ENCODE measurements at places on chromosomes 6 and 20.

GRCh38 chr6:157605484-157605883 is 217.6 kb upstream of the SNX9 start:
- DNase-seq, result no peak

- DNase-seq, result no peak
These were observed 12.7 kb upstream of the BTN3A2 start for GRCh38 chr6:26352315-26352714.

GRCh38 chr20:16975682-16976081 is 227.5 kb downstream of the OTOR start:
- no peak for DNase-seq

- no peak for DNase-seq
These were observed 211.0 kb downstream of the TSHZ2 start for GRCh38 chr20:53183181-53183580.

DNA sequence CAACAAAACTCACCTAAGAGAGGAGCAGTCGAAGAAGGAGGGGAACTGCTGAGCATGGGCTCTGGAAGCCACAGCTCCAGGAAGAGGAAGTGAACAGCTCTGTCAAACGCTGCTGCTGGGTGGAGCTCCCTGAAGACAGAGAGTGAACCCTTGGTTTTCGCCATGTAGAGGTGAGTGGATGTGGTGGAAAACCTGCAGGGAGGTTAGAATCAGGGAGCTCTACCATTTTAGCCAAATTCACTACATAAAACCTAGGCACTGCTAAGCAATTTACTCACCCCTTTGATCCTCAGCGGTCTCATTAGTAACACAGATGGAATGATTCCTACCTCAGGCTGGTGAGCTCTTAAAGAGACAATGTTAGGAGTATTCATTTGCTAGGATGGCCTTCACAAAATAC is 19.4 kb upstream of the TFAP2A start:
- no peak for DNase-seq

DNA sequence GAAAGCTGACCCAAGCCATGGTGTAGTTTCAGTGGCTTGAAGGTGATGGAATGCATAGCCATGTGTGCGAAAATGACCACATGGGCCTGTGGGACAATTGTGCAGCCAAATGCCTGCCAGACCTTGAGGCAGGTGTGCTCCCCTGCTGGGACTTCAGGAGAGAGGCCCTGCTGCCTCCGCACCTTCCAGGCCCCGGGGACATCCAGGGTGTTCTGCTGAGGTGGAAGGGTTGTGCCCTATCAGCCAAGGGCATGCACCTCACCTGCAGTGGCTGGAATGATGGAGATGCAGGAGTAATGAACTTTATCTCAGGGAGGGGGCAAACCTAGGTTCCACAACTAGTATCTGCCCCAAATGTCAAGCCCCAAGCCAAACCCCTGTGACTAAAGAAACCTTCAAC is 44.0 kb downstream of the PRND start:
- DNase-seq, result no peak

- peak; percentile 65 for DNase-seq
These were observed 5.3 kb upstream of the PM20D2 start for GRCh38 chr6:89140347-89141156.

DNA sequence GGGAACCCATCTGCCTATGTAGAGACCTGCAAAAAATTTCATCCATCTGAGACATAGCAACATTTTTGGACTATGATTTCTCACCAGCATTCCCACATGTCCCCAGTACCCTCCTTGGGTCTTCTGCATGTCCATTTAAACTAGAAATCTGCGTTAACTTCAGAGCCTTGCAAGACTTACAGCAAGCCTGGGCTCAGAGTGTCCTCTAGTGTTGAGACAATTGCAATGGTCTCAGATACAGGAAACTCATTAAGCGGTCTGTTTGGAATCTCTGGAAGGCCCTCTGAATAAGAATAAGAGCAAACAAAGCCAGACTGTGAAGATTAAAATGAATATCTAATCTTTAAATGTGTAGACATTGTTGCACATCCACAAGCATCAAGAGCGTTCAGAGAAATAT is 20.5 kb upstream of the PI3 start:
- DNase-seq, result no peak

DNA sequence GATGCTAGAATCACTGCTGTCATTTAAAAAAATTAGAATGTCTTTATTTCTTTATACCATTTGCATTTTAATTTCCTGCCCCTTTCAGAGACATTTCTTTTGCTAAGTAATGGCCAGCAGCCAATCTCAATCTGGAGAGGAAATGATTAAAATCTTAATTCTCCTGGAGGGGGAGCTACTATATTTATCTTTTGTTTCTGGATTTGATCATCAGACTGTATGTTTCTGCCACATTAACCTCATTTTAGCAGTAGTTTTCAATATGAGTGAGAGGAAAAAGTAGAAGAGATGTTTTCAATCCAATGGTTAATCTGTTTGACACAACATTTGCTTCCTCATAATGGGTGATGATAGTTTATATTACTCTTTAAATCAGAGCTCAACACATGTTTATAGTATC is 138.0 kb downstream of the FUT9 start:
- DNase-seq, result no peak

DNA sequence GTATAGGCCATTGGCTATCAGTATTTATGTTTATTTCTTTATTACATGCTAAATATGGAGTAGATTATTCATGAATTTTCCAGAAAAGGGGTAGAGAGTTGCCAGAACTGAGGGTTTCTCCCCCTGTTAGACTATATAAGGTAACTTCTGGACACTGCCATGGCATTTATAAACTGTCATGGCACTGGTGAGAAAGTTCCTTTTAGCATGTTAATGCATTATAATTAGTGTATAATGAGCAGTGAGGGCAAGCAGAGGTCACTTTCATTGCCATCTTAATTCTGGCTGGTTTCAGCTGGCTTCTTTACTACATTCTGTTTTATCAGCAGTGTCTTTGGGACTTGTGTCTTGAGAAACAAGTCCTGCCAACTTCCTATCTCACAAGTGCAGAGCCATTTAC is 220.0 kb upstream of the CNR1 start:
- no peak for DNase-seq

DNA sequence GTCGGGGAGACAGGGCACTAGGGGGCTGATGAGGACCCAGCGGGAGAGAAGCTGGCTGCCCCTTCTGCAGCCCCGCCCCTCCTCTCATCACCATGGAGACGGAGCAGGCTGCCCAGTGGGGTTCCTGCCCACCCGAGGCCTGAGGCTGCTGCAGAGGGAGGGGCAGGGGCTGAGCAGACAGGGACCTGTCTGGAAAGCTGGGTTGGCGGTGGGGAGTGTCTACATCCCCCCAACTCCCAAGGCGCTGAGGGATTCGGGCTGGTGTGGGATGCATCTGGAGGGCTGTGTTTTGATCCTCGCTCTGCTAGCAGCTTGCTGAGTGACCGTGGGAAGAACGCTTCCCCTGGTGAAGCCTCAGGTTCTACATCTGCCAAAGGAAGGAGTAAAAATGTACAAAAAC is 1.2 kb upstream of the BPI start:
- no peak for DNase-seq

GRCh38 chr20:24574797-24575196 is 105.4 kb downstream of the SYNDIG1 start:
- no peak for DNase-seq

DNA sequence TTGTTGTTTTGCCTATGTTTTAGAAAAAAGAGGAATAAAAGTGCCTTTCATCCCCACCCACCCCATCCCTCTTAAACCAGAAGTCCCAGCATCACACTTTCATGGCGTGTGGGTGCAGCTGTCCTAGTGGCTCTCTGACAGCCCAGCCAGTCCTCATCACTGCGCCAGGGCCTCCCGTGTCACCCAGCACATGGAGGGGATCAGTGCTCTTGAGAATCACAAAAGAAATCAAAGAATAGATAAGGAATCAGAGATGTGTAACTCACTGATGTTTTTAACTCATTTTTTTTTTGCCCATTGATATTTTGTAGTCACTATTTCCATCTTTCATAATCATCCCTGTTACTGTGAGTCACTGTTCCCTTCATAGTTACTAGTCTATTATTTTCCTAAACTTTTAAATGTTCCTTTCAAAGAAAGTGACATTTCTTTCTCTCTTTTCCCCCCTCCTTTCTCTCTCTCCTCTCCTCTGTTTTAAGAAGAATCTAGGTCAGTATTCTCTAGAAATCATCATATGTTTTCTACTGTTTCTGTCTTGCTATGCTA is 78.6 kb downstream of the AIG1 start:
- DNase-seq, result no peak

DNA sequence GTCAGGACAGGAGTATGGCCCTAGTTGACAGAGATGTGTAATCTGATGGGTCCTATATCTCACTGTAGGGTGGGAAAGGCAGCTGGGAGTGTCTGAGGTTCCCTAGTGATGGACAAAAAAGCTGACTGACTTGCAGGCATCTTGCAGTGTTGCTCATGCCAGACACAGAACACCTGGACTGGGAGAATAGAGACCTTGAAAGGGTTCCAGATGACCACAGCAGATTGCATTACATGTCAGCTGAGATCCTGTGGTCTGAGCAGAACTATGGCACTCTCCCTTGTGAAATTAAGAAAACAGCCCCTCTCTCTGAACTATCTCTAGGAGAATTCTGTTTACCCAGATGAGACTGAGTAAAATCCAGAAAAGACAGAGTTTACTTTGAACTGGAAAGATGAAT is 212.6 kb upstream of the MAN1A1 start:
- DNase-seq, result no peak

GRCh38 chr6:107506145-107506544 is 16.2 kb downstream of the SOBP start:
- no peak for DNase-seq

- no peak for DNase-seq
These were observed 66.8 kb downstream of the TBC1D7 start for GRCh38 chr6:13261464-13261994.

- DNase-seq, result peak; percentile 64
These were observed 137.0 kb downstream of the MRPL14 start for GRCh38 chr6:43990275-43990626.

DNA sequence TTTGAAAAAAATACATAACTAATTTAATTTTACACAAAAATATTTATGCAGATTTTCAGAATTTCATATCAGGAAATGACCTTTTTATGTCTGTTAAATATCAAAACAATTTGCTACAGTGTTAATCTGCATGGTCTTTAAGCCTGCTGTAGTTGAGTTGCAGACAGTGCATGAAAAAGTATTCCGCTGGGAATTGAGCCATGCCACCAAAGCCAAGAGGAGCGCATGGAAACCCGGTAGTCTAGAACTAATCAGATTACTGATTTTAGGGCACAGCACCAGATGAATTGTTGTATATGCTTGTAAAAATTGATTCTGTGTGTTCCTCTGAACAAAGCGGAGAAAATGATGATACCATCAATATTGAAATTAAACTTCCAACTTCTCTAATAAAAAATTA is 34.3 kb upstream of the LAMP5 start:
- DNase-seq, result no peak

DNA sequence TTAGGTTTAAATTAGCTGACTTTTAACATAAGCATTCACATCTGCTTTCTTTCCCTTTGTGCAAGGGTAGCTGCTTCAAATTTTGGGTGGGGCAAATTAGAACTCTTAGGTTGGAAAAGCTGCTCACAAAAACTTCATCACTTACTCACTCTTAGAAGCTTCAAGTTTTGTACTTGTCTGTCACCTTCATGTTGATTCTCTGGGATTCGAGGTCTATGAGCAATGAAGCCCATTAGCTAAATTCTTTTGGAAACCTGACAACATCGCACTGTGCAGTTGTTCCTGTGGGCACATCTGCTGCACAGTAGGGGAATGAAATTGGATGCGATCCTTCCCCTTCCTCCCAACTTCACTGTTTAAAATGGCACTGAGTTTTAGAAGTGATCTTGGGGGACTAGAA is 156.1 kb downstream of the UBE3D start:
- no peak for DNase-seq

DNA sequence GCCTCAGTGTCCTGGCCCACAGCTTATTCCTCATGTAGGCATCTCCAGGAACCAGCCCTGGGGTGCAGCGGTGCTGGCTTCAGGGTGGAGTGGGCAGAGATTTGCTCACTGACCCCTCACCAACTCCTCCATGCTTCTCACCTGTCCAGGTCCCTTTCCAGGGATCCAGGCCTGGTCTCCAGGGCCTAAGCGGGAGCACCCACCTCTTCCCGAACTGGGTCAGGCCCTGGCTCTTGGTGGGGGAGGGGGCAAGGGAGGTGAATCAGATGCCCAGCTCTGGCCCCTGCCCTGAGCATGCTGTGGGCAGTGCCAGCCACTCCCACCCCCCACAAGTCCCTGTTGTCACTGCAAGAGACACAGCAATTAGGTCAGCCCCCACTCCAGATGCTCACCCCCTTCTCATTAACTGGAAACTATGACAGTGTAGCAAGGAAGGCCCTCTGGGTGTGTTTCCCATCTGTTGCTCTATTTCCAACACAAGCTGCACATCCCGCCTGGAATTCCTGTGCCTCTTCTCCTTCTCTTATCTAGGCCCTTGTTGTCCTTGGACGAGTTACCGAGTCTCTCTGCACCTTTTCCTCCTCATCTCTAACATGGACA is 37.0 kb downstream of the MDFI start:
- DNase-seq, result no peak

DNA sequence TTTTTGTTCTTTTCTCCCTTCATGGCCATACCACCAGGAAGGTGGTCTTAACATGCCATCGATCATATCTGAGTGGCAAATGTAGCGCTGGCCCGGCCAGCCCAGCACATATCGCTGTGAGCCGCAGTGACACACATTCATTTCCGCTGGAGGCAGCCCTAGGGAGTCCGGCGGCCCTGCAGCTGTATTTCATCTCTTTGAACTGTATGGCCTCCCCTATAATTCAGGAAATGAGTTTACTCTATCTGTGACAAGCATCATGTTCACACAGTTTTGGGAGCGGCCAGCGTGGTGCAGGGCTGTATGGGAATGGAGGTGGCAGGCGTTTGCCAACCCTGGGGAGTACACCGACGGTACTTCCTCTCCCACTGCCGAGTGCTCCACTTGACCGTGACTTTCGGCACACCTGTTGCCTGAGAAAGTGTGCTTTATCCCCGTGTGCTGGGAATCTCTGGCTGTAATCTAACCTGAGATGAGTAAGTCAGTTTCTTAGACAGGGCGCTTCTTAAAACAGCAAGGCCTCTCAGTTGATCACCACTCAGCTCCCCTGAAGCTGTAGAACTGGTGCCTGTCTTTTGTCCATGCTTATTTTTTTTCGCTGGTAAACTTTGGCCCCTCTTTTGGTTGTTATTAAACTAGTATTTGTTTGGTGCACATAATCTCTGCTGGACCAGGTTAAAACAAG is 257.1 kb upstream of the TAB2 start:
- no peak for DNase-seq

DNA sequence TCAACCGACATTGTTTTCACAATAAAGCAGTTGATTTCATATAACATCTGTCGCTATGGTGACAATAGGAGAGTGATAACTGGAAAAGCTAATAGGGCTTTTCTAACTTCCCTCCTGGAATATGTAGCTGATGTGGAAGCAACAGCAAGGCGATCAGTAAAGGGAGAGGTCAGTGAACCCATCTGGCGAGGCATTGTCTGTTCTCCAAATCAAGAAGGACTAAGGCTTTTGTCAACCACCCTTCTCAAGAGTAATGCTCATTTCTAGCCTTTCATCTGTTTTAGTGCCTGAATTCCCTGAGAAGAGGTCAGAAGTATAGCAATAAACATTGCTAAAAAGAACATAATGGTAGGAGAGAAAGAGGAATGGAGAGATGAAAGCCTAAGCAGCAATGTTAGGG is 201.3 kb downstream of the AKAP7 start:
- no peak for DNase-seq

- DNase-seq, result no peak
These were observed 619.5 kb downstream of the PRKN start for GRCh38 chr6:162108041-162108440.

Data from hepatic stellate cell (primary cell).